ENCODE measurements at places on chromosomes 12 and 14. TPM values are rescaled to one million over a fixed set of nuclear protein-coding genes. Genes with fewer than 3 reads are reported as not detected.

The DPY19L2 gene
- polyA plus RNA-seq, result 6.6 TPM

The PTPRQ gene
- polyA plus RNA-seq, result 0.46 TPM

The RNU4-1 gene
- not detected for polyA plus RNA-seq

The CISTR gene
- polyA plus RNA-seq, result not detected

The VDR gene
- polyA plus RNA-seq, result 1.7 TPM

Data from pancreas (tissue), 10 donors.